Activated CD4-positive, CD25-positive, alpha-beta regulatory T cell (primary cell): ENCODE measurements at places on chromosomes 7 and 10.

GRCh38 chr7:105662998-105663397 lies 81.7 kb upstream of the EFCAB10 start:
- no peak for DNase-seq

- DNase-seq = no peak
These were observed 256.2 kb upstream of the NPSR1 start for GRCh38 chr7:34401776-34402175.

- DNase-seq = no peak
These were observed 536 bp downstream of the C10orf105 start for GRCh38 chr10:71719042-71719441.

- DNase-seq = no peak
These were observed 65.6 kb downstream of the PLCE1 start for GRCh38 chr10:94059178-94059883.

- DNase-seq = no peak
These were observed 418.4 kb downstream of the PARD3 start for GRCh38 chr10:34396663-34397062.

- no peak for DNase-seq
These were observed 241.3 kb upstream of the KMT2E start for GRCh38 chr7:104772405-104773345.

GRCh38 chr7:80014511-80014910 lies 120.1 kb upstream of the GNAI1 start:
- DNase-seq = no peak
